Germinal center (tissue), 1 donor: ENCODE measurements at places on chromosomes 11 and 22.

DNA sequence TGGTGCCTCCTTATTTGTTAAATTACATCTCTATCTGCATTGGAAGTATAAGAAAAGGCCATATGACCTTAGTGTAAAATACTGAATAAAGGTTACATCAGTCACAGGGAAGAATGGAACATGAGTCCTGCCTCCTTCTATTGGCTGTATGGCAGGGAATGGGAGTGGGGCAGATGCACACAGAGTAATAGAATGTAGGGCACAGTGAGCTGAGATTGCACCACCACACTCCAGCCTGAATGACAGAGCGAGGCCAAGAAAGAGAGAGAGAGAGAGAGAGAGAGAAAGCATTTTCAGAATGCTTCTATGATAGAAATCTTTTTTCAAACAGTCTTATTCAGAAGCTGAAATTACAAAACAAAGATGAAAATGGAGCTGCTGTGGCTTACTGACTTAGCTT lies 58.8 kb downstream of the SLN start:
- DNase-seq = no peak

GRCh38 chr22:49936973-49937757 lies 18.7 kb downstream of the CRELD2 start:
- DNase-seq = no peak

GRCh38 chr11:10181811-10182210 lies 112.2 kb downstream of the SBF2 start:
- peak; percentile 2 for DNase-seq

GRCh38 chr11:84465040-84465439 lies 1162.1 kb downstream of the DLG2 start:
- no peak for DNase-seq

- no peak for DNase-seq
Measured at GRCh38 chr11:47955061-47955755, 25.2 kb upstream of the PTPRJ start.

GRCh38 chr22:23227380-23227779 lies 47.1 kb downstream of the BCR start:
- no peak for DNase-seq

GRCh38 chr11:65184146-65184545 lies 2.4 kb downstream of the CAPN1 start:
- no peak for DNase-seq

DNA sequence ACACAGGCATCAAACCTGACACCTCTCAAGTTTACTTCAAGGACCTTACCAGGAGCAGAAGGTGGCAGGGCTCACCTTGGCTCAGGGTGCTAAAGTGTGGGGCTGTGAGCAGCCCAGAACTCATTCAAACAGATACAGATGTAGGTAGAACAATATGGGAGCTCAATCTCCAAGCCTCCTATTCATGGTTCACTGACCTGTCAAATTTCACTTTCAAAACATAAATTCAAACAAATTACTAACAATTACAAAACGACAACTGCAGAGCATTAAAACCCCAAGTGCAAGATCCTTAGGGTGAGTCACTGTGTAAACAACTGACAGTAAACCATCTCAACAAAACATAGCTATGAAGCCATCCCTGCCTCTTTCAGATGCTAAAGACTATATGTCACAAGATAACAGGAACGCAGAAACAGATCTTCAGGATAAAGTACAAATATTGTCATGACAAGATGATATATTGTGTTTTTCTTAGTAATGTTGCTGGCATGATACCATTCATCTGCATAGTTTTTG lies 303.5 kb upstream of the ANO3 start:
- no peak for DNase-seq

DNA sequence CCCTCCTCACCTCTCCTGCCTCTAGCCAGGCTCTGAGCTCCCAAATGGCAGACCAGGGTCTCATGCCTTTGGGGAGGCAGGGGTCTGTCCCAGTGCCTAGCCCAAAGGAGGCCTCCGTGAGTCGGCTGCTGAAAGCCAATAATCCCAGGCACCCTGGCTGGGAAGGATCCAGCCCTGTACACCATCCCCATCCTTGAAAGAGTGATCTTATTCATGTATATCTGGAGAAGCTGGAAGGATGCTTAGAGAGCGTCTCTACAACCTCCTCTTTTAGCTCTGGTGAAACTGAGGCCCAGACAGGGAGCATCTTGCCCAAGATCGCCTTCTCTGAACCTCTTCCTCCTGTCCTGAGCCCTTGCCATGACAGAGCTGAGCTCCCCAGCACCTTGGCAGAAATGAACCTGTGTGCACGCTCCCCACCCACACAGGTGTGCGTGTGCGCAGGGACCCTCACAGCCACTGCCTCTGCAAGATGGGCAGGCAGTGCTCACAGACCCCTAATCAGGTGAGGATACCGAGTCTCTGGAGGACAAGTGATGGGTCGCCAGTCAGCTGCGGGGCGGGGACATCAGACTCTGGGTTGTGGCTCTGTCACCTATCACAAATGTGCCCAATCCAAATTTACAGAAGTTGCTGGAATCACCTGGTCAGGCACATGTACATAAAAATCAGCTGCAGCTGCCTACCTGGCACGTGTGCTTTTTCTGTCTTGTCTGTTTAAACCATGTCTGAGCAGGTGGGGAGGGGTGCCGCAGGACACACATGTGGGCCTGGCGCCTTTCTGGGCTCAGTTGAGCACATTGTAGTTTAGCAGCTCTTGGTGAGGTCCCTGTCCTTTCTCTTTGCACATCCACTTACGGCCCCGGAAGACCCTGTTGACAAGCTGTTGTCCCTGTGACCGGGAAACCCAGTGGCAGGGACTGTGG lies 49.3 kb upstream of the WNT7B start:
- no peak for DNase-seq

- DNase-seq = no peak
Measured at GRCh38 chr11:35814081-35814695, 129.7 kb upstream of the LDLRAD3 start.

GRCh38 chr22:46419754-46420571 lies 84.4 kb downstream of the TRMU start:
- no peak for DNase-seq

- no peak for DNase-seq
Measured at GRCh38 chr11:28346721-28347120, 238.5 kb downstream of the METTL15 start.

GRCh38 chr11:16194566-16194965 lies 161.8 kb downstream of the SOX6 start:
- no peak for DNase-seq

GRCh38 chr11:69818231-69818602 lies 999 bp downstream of the FGF3 start:
- no peak for DNase-seq

- DNase-seq = no peak
Measured at GRCh38 chr11:131474947-131475346, 104.5 kb downstream of the NTM start.

DNA sequence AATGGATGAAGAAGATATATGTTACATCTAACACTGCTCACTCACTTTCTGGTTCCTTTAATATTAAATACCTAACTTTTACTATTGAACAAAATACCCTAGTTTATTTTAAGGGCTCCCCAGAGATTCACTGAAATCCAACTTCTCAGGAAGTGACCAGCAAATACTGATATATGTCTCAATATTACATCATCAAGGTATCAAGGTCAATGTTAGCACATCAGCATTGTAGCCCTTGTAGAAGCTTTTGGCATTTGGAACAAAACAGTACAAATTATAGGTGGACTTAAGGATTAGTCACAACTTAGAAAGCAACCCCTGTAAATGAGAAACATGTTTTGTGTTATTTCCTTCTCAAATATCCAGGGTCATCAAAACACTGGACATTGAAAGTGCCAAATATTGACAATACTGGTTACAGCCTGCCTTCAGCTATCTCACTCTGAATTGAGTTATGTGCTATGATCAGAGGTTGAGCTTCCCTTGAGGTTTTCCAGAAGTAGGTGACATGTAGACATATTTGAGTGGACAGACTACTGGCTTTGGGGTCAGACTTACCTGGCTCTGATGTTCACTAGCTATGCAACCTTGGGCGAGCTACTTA lies 1.9 kb upstream of the ATL3 start:
- no peak for DNase-seq

- no peak for DNase-seq
Measured at GRCh38 chr11:24496386-24496735, 492 bp upstream of the LUZP2 start.

- DNase-seq = no peak
Measured at GRCh38 chr11:10725114-10725906, 25.7 kb upstream of the CTR9 start.

- DNase-seq = no peak
Measured at GRCh38 chr11:31807799-31808667, 3.1 kb downstream of the PAX6 start.

GRCh38 chr22:43100225-43100624 lies 10.3 kb upstream of the BIK start:
- no peak for DNase-seq

- DNase-seq = no peak
Measured at GRCh38 chr11:912266-912665, 1.7 kb upstream of the CHID1 start.

DNA sequence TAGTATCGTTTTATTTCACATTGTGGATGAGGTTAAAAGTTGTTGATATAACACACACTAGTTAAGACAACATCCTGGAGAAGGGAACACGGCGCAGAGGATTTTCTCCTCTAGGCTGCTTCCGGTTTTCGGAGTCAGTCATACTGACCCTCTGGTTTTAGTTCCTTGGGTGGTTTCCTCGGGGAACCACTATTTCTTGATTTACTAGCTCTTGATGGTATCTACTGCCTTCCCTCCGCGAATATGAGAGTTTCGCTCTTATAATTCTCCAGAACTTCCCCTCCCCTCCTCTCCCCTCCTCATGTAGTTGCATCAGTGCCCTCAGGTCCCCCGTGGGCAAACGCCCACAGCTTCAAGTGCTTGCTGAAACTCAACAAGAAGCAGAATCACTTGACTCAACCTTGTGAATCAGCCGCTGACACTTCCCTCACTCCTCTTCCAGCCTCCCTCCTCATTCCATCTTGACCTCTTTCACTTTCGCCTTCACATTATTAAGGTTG lies 15.9 kb upstream of the APOBEC3A start:
- no peak for DNase-seq

GRCh38 chr11:95100856-95101507 lies 11.3 kb downstream of the ENDOD1 start:
- DNase-seq = no peak

DNA sequence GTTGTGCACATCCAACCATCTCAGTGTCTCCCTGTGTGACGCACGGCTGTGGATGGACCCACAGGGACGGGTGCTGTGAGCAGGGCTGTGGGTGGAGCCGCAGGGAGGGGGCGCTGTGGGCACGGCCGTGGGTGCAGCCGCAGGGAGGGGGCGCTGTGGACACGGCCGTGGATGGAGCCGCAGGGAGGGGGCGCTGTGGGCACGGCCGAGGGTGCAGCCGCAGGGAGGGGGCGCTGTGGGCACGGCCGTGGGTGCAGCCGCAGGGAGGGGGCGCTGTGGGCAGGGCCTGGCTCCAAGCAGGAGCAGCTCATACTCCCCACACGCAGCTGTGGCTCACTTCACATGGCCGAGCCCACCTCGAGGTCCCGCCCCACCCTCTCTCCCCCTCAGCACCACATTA lies 6.0 kb upstream of the MAPK11 start:
- peak; percentile 79 for DNase-seq

DNA sequence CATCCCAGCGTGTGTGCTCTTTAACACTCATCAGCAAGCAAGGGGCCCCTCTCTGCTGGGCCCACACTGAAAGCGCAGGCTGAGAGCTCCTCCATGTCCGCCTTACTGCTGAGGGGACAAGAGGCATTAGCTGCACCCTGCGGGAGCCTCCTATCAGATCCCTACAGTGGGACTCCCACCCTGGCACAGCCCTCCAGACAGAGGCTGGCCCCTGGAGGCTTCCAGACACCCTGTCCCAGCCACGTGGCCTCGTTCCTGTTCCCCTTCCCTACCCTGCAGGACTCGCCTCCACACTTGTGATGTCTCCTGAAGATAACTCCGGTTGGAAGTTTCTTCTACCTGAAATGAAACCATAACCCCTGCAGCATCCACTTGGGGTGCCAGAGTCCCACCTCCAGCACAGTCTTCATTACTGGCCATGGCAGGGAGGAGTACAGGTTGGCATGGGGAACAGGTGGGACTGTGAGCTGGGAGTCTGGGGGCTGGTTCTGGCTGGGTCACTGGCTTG lies 5.0 kb upstream of the SH3BP1 start:
- DNase-seq = no peak

DNA sequence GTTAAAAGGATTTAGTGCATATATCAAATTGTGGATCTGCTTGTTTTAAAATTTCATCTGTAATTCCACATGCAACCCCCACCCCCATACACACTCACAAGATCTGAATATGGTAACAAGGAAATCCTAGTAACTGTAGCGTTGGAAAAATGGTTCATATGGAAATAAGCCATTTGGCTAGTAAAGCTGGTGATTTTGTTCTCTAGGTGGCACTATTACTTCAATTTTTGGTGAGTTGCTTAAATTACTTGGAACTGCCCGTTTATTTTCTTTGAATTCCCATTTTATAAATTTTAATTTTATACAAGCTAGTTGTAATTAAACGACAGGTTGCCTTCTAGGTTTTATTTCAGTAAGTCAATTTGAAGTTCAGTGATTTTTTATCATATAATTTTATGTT lies 5.3 kb downstream of the BDNF start:
- DNase-seq = no peak

GRCh38 chr11:88950975-88951374 lies 114.8 kb downstream of the GRM5 start:
- DNase-seq = no peak

GRCh38 chr11:70040452-70040851 lies 37.7 kb upstream of the ANO1 start:
- DNase-seq = no peak

DNA sequence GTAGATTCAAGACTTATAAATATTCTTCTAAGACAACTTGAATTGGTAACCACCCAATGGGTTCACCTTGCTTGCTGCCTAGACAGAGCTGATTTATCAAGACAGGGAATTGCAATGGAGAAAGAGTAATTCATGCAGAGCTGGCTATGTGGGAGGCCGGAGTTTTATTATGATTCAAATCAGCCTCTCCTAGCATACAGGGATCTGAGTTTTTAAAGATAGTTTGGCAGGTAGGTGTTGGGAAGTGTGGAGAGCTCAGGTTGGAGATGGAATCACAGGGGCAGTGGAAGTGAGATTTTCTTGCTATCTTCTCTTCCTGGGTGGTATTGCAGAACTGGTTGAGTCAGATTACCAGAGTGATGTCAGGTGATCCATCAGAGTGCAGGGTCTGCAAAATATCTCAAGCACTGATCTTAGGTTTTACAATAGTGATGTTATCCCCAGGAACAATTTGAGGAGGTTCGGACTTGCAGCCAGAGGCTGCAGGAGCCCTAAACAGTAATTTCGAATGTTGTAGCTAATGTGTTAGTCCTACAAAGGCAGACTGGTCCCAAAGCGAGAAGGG lies 1448.6 kb upstream of the RAG2 start:
- DNase-seq = no peak

GRCh38 chr22:45544588-45545170 lies 42.0 kb downstream of the FBLN1 start:
- no peak for DNase-seq
